ENCODE measurements at places on chromosomes 2 and 18.

GRCh38 chr2:122221665-122222064 lies 466.2 kb downstream of the TSN start:
- no peak for DNase-seq

DNA sequence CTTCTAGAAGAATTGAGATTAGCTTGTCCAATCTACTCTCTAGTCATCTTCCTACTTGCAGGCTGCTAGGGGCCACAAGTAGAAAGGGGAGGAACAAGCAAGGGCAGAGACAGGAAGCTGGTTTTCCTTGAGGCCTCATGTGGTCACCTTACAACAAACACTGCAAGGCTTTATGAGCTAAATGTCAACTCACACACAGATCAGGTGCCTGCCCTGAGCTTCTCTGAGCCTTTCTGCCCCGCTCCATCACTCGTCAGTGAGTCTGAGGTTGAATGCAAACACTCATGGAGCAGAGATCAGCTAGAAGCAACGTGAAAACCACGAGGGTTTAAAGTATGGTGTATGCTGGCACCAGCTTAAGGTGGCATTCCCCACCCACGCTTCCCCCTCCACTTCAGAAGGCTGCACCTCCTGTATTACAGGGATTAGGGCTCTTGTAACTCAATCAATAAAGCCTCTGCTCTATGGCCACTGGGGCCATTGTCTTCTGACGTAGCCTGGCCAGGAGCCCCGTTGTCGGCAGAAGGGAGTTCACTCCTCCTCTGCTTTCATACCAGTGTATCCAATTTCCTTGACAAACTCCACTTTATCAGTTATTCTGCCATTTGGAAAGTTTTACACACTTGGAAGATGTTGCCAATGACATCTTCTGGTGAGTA lies 5.4 kb upstream of the CRYGC start:
- no peak for DNase-seq

GRCh38 chr2:29394311-29394980 lies 279.2 kb downstream of the CLIP4 start:
- no peak for DNase-seq

GRCh38 chr2:37583867-37584266 lies 87.6 kb downstream of the CDC42EP3 start:
- DNase-seq, result no peak

DNA sequence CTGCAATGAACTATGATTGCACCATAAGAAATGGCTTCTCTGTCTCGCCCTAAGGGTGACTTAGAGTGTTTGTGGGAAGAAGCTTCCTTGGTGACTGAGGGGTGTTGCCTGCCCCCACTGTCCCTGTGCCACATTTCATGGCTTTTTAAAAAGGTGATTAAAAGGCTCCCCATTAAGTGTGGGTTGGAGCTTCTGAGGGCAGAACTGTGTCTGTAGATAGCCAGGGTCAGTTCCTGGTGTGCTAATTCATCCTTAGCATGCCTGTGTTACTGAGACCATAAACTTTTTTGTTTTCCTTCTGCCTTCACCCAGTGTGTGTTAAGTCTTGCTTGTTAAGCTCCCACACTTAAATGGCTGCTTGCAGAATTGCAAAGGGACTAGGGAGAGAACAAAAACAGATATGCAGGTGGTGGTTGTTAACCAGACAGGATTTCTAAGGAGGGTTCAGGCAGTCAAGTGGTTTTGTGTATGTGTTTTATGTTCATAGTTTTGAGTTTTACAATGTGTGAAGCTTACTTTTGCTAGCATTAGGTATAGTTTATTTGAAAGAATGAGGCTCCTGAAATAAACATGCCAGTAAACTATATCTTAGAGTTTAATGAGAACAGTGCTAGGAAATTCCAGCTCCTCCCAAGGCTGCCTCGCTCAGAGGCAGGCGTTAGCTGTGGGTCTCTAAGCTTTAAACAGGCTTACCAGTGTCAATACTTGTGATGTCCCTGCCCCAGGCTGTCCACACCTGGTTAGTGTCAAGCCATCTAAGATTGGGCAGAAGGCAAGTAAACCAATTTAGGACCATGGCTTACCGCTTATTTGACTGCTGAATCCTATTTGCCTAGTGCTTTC lies 14.5 kb downstream of the CERS6 start:
- DNase-seq, result no peak

DNA sequence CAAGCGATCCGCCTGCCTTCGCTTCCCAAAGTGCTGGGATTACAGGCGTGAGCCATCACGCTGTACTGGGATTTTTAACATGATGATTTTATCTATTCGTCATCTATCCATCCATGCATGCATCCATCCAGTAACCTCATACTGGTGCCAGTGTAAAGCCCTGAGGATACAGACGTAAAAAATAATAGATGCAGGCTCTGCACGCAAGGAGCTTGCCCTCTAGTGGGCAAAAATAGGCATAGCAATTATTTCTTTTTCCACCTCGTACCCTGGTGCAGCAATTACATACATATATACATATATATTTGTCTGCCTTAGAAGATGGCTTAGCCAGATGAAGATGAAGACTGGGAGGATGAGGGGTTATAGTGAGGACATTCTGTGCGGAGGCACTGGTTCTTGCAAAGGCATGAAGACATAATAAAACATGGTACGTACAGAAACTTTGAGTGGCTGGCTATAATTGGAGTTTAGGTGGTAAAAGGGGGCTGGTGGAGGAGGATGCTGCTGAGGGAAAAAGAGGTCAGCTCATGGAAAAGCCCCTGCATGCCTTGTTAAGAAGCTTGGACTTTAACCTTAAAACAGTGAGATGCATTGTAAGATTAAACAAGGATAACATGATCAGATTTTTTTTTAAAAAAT lies 19.6 kb upstream of the RPIA start:
- DNase-seq, result no peak

DNA sequence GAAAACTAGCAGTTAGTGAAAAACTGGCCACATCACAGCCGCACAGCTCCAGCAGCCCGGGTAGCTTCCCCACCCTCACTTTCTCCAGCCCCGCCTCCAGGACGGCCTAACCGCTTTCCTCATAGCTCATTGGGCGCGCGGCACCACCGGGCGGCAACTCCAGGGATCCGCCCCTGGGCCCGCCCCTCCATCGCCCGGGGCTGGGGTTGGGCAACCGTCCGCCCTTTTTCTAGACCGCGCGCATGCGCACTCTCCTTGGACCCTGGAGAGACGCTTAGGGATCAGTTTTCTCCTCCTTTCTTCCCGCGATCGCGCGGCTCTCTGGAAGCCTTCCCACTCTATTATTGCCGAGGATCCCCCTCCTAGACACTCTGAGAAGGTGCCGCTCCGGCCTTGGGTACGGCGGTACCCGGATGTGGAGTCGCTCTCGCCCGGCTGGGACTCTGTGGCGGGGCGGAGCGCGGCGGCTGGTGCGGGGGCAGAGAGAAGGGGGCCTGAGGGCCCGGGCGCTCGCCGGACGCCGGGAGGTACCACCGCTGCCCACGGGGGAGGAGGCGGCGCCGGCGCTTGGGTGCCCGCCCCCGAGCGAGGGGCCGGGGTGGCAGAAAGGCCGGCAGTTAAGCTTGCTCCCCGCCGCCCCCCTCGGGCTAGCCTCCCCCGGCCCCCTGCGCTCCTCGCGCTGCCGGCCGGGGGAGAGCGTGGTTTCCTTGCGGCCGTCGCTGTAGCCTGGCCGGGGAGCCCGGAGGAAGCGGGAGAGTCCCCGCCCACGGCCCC lies at the start of gene MIB1:
MIB1 (plus strand) TSS at position 255 of the 774 bp plus-strand sequence. CDS start 792 bp downstream, outside the sequence.
- DNase-seq, result peak; percentile 98

DNA sequence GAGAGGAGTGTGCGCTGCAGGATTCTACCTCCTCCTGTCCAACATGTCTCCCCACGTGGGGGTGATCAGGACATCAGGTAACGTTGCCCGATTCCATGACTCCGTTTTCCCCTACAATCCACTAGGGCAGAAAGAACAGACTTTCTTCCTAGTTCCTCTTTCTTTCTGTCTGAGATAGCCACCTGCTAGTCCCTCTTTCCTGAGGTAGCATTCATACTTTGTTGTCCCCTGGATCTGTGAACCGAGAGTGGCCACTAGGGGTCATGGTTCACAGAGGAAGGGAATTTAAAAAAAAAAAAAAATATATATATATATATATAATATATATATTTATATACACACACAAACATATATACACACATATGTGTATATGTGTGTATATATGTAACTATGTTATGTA lies 210.0 kb upstream of the ZNF521 start:
- DNase-seq, result no peak

DNA sequence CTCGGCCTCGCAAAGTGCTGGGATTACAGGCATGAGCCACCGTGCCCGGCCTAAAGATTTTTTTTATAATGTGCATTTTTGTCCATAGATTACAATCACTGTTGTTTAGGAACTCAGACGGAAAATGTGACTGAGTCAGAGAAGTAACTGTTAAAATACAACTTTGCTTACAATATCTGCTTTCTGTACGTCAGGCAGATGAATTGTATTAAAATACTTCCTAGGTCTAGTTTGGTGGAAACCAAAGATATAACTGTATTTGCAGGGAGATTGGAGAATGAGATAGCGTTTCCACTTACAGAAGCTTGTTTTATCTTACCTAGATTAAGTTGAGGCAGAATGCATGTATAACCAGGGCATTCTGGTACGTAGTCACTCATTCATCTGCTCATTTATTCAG lies 36.7 kb downstream of the ASAP2 start:
- DNase-seq, result no peak

- no peak for DNase-seq
Observed at GRCh38 chr2:148545390-148546256, 98.9 kb upstream of the EPC2 start.

DNA sequence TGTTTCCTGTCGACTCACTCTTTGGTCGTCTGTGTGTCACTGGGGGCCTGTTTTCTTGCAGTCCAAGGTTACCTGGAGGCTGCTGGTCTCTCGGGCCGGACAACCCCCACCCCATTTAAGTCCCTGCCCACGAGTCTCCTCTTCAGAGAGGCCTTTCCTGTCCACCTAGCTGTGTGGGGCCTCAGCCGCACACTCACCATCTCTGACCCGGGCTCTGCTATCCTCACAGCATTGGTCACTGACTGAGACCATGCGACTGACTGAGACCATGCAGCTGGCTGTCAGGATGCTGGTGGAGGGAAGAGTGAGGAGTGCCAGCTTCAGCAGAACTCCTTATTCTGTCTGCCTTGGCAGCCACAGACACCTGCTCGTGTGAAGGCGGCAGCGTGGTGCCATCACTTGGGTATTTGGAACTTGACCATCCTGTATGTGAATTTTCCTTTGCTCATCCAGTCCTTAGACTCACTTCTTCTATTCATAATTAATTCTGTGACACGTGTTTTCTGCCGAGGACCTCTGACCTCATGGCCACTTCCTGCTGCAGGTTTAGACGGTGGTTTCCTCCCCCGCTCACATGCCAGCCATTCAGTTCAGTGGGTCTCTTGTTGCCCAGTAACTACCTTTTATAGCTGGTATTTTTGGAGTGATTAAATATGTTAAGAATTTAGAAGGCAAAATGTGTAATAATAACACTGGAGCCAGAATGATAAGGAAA lies 47.5 kb upstream of the ASB1 start:
- peak; percentile 6 for DNase-seq

DNA sequence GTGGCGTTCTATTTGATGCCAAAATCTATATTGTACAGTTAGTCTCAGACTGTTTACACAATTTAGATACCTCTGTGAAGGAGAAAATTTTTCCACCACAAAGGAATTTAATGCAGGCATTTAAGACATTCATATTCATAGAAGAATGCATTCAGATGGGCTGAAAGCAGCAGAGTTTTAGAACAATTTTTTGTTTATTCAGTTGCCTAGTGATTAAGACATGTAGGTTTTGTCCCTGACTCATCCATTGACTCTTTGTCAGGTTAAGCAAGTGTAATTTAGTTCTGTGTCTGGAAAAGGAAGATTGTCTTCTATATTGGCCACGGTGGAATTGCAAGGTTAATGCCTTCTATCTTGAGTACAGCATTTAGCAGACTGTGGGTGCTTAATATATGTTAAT lies 515.0 kb downstream of the PARD3B start:
- DNase-seq, result no peak

DNA sequence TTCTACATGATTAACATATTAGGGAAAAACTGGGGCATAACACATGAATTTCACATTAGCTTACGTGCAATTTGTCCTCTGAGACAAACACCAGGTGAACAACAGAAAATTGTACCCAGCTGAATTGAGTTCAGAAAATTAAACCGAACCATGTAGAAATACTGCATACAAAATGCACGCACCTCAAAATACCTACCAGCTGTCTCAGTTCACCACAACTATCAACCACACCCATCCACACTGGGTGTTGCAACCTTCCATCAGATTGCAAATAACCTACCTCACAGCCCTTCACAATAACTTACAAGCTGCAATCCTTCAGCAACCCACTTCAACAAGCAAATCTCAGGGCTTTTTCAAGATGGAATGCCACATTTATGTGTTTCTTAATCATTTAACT lies 55.9 kb downstream of the UNC50 start:
- DNase-seq, result peak; percentile 86

DNA sequence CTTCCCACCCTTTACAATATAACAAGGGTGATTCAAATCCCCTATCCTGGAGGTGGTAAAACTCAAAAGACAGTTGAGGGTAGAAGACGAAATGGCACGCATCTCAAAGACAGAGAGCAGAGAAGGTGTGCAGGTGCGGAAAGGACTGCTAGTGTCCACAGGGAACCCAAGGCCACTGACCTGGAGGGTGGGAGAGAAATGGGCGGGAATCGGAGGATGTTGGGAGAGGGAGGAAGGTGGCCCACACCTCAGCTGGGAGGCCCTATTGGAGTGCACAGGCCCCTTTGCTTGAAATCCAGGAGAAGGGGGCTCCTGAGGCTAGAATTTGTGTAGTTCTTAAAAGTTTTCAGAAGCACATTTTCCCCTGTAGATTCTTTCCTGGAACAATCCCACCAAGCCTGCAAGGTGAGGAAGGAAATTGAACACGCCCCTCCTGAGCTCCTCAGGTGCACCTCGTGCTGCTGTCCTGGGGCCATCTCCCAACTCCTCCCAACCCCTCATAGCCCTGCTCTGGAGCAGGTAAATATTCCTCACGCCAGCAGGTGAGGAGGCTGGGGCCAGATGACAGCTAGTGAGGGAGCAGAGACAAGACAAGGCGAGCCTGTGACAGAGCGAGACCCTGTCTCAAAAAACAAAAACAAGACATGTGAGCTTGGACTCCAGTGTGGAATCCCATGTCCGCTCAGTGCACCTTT lies 99.3 kb downstream of the MCFD2 start:
- no peak for DNase-seq

DNA sequence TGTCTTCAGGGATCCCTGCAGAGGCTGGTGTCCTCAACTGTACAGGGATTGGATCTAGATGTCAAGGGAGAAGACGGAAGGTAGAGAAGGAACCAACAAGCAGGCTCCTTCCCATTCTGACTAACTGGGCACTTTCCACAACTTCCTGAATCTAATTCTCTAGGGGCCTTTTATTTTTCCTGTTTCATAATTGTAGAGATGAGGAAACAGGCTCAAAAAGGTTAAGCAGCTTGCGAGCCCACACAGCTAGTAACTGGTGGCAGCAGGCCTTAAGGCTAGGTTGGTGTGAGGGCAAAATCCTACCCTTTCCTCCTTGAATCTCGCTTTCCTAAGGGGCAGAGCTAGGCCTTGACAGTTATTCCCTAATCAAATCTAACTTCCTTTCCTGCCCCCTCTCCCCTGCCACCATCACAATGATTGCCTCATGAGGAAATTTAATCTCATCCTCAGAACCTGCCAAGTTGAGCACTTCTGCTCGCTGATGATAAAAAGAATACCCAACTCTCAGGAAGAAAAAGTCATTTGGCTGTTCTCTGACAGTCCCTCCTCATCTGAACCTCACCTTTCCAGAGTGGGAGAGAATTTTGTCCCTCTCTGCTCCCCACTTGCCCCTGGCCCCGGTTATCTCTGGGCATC lies 35.7 kb upstream of the POLE4 start:
- no peak for DNase-seq
